ENCODE measurements at places on chromosomes 3 and 15.

DNA sequence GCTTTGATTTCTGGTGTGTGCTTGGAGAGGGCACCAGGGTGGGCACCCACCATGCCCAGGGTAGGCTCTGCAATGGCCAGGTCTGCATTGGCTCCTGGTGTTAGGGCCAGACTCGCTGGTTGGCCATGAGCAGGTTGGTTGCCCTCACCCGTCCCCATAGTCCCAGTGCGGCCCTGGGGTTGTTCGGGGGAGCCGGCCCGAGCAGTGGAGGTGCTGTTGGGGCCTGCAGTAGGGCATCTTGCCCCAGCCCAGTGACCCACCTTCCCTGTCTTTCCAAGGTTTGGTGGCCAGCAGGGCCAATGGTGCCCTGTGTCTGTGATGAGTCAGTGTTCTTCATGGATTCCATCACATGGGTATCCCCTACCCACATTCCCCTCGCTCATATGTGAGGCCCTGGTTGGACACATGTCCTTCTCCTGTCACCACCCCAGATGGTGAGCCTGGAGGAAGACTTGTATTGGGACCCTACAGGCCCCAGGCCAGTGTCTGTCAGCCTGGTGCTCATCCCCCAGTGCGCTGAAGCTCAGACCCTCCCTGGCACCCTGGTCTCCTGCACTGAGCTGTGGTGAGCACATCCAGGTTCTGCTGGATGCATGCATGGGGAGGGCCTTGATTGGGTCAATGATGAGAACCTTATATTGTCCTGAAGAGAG, 190.1 kb downstream of the UBE3A start:
- no peak for DNase-seq

DNA sequence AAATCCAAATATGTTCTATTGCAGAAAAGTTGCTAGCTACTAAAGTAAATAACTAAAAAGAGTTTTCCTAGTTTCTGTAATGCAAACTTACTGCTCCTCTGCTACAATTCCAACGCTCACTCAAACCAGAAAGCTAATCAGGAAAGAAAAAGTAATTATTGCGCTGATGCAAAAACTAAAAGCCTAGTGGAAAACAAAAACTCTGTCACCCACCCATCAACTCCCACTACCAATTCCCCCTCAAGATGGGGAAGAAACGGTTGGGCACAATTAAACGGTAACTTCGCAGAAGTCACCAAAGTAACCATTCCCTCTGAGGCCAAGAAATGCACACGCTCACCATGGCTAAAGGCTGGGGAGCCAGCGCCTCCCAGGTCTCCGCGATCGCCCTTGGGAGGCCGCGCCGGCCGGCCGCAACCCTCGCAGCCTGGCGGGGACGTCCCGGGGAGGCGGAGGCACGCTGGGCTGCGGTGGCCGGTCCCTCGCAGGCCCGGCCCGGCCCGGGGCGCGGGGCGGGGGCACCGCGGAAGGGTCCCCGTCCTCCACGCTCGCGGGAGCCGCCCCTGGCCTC, 684 bp downstream of the SLTM start:
- no peak for DNase-seq

DNA sequence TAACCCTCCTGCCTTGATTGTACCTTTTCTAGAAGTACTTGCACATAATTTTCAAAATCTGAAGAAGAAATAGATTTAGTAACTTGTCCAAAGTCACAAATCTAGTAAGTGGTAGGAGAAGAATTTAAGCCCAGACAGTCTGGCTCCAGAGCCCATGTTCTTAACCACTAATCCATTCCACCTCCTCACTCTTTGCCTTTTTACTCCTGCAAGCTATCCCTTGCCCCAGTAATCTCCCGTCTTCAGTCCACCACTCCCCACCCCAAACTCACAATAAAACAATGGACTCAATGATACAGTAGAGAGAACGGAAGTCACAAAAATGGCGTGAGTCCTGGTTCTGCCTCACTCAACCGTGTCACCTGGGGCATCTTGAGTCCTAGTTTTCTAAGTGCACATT, 48.7 kb downstream of the SETMAR start:
- no peak for DNase-seq

DNA sequence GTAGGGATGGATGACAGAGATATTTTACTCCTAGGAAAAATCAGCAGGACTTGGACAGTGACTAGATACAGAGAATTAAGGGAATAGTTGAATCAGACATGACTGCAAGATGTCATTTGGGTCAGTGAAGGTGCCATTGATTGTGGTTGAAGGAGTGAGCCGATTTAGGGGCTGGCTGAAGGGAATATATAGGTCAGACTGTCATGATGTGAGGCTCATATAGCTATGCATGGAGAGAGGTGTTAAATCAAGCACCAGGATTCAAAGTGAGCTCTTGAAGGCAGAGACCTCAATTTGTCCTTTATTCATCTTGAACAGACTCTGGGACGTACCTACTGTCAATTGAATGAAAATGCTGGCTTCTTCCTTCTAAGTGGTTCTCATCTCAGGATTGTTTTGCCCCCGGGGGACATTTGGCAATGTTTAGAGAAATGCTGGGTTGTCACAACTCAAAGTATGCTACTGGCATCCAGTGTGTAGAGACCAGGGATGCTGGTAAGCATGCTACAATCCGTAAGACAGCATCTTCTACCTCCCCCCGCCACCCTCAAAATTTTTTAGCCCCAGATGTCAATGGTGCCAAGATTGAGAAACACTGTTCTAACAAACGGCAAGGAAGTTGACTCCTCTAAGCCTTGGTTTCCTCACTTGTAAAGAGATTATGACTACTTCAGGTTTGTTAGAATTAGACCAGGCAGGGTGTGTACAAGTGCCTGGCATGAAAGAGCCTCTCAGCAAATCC, 7.8 kb downstream of the ATP2C1 start:
- no peak for DNase-seq

Measured in NCI-H774 (cell line).